ENCODE measurements at places on chromosomes 7 and 10.

- DNase-seq, result no peak
Observed at GRCh38 chr7:143043391-143043790, 8.8 kb upstream of the OR6V1 start.

- DNase-seq, result no peak
Observed at GRCh38 chr10:49508249-49508648, 30.7 kb downstream of the ERCC6 start.

- peak; percentile 66 for DNase-seq
Observed at GRCh38 chr10:5449823-5450222, 37.5 kb downstream of the NET1 start.

DNA sequence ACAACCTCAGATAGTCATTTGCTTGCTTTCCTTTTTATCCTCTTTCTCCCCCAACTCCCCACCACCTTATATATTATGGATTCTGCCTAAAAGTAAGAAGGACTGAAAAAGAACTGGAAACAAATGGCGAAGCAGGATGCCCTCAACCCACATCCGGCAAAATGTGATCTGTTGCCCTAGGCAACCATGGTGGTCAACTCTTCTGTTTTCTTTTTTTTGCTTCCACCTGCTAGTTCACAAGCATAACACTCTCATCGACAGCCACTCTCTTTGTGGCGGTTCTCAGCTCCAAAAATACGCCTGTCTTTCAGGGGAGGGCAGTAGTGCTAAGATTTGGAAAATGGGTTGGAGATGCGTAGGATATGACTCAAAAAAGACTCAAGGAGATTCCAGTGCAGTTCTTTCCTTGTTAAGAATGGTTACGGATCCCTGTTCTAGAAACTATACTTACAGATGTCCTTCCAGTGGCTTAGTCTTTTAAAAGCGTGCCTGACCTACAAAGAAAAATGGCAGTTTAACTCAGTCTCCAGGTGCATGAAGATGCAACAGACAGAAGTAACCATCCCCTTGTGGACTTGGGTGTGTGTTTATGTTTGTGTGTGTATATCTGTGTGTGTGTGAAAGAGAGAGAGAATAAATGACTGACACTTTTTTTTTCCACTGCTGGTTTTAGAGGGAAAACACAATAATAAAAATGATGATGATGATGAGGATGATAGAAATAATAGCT, 10.7 kb downstream of the APBB1IP start:
- no peak for DNase-seq

- DNase-seq, result no peak
Observed at GRCh38 chr10:17375936-17376584, 78.3 kb downstream of the ST8SIA6 start.

DNA sequence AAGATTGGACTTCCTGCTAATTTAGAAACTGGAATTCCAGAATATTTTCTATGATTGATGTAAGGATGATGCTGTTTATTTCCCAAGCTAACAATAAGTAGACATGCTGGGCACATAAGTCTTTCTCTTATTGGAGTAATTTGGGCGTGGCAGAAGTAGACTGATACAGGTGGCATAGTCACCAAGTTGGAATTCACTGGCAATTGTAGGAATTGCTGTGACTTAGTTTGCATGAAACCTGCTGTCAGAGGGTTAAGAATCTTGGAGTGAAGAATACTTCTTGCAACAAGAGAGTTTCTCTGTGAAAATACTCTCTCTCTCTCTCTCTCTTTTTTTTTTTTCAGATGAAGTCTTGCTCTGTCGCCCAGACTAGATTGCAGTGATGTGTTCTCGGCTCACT, 569.7 kb downstream of the REEP3 start:
- DNase-seq, result no peak

DNA sequence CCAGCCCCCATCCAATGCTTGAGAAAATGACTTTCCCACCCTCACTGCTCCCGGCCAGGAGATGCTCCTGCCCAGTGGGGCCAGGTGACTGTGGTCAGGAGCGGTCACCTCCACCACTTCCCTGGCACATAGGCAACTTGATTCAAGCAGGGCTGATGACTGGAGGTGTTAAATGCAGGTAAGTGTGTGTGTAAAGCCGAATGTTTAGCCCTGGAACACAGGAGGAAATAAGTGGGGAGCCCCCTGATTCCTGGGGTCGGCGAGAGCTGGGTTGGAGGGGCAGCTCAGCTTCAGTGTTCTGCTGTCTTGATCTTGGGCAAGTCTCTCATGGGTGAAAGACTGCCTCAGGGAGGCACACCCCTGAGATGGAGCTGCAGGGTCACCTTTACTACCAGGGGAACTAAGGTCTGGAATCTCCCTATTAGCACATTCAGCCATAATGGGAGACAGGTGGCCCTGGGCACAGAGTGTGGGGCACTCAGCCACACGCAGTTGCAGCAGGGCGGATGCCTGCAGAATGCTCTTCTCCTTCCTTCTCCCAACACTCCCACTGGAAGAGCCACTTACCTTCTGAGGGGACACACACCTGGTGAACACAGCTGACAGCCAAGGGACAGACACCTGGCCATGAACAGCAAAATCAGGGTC, 124.1 kb downstream of the PTPN20 start:
- DNase-seq, result no peak

DNA sequence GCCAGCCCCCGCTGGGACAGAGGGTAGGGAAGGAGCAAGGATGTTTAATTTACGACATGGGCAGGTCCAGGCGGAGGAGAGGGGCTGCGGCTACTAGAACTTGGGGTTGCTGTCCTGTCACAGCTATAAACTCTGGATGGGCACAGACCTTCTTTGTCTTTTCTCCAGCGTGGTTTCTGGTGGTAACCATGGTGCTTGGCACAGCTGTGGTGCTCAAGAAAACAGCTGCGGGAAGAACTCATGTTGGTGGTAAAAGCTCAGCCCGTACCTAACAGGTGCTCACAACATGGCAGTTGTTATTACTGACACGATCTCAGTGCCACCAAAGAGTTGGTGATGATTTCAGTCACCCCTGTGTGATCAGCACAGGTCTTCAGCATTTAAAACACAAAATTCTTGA, 13.8 kb downstream of the BAIAP2L1 start:
- DNase-seq, result no peak
